ENCODE measurements at places on chromosomes 11 and 22. TPM values are rescaled to one million over a fixed set of nuclear protein-coding genes. Genes with fewer than 3 reads are reported as not detected.

DNA sequence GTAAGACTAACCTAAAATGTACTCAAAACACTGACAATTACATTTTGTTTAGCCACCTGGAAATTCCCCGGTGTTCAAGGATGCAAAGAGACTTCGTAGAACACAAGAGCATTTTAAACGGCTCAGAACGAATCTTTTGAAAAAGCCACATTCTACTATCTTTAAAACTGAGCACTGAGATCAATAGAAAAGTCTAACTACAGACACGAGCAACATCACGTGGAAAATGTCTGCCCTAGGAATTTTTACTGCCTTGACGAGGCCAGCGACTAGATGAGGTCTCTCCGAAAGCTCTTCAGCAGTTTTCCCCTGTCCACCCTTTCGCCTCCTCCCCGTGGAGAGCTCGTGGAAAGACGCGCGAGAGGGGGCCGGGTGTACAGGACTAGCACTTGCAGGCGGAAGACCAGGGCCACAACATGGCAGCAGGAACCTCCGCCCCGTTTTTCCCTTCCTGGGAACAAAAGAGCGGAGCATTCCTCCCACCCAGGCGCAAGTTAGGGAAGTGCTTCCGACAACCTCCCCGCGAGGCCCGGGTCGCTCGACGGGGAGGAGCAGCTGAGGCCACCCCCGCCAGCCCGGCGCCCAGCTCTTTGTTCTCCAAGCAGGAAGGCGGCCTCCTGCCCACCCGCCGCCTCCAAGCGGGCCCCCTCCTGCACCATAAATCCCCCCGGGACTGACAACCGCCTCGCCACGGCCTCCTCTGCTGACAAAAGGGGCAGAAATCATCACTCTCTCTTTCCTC is 1.1 kb downstream of the EIF4G2 start:
- DNase-seq = no peak
- peak overlapping the region; percentile 91 for H3K27ac ChIP-seq
- H3K36me3 ChIP-seq = peaks cover 48% of the 10 kb centered on the region
- peaks cover 30% of the 10 kb centered on the region for H3K4me1 ChIP-seq
- H3K27me3 ChIP-seq = no peaks in the 10 kb centered on the region

The C11orf86 gene
- total RNA-seq = not detected

The ISX gene
- not detected for total RNA-seq

The ADM2 gene
- total RNA-seq = 9.1 TPM

Measured in osteoblast (primary cell).